Activated T-helper 1 cell treated with Interleukin-2 at 50 U/mL for 16 hours (primary cell): ENCODE measurements at places on chromosomes 3 and 15.

DNA sequence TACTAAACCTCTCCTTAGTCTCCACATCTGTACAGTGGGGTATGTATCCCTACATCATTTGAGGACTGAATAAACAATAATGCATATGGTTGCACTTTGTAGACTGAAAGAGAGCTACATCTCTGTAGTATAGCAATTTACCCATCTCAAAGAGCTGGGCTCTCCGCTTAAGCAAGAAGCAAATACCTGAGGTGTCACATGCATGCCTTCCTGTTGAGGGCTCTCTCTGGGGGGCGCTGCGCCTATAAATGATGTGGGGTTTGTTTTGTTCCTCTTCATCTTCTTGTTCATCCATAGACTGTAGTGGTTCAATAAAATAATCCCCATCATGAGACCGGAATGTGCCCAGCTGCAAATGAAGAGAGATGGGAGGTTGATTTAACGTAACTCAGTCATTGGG is 6.8 kb downstream of the ADAMTS9 start:
- no peak for DNase-seq

DNA sequence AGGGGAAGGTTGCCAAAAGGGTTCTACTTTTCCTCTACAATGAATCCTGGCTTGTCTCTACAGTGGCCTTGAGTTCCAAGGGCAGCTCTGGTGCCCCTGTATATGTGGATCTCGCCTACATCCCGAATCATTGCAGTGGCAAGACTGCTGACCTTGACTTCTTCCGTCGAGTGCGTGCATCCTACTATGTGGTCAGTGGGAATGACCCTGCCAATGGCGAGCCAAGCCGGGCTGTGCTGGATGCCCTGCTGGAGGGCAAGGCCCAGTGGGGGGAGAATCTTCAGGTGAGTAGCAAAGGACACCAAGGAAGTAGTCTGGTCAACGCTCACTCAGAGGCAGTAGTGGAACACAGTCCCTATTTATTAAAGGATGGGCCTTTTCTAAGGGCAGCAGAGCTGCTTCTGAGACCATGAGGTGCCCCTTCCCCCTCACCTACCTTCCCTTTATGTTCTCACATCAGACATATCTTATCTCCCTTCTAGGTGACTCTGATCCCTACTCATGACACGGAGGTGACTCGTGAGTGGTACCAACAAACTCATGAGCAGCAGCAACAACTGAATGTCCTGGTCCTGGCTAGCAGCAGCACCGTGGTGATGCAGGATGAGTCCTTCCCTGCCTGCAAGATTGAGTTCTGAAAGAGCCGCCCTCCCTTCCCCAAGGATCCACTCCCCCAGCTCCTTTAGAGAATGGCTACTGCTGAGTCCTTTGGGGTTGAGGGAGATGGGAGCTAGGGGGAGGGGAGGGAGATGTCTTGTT is 12.4 kb downstream of the MAP1A start:
- DNase-seq: no peak

DNA sequence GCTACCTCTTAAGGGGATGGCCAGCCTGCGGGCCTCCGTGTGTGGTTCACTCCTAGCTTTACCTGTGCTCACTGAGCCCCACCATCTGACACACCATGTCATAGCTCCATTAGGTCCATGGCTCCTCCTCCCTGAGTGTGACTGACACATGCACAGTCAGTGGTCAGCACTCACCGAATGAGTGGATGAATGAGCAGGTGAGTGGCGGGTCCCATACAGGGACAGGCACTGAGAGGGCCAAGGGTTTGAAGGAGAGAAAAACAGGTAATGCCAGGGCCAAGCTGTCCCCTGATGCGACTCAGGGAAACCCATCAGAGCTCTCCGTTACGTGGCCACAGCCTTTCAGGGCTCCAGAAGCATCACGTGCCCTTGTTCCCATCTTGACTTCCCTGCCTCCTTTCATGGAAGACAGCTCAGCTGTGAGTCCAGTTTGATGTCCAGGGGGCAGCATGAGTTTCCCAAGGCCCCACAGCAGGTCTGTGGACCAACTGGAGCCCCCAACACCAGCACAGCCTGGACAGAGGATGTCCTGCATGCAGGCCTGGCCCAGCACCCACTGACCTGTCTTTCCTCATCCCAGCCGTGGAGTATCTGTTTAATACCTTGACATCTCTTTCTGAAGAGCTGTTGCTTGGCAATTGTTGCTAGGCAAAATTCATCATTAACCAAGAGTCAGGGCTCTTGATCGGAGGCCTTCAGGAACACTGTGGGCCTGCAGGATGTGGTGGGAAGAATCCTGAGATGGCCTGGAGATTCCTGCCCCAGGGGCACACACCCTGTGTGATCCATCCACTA is 84.4 kb downstream of the PLXNA1 start:
- DNase-seq: no peak

- no peak for DNase-seq
Measured at GRCh38 chr15:82552861-82553260, 12.6 kb upstream of the RPS17 start.

DNA sequence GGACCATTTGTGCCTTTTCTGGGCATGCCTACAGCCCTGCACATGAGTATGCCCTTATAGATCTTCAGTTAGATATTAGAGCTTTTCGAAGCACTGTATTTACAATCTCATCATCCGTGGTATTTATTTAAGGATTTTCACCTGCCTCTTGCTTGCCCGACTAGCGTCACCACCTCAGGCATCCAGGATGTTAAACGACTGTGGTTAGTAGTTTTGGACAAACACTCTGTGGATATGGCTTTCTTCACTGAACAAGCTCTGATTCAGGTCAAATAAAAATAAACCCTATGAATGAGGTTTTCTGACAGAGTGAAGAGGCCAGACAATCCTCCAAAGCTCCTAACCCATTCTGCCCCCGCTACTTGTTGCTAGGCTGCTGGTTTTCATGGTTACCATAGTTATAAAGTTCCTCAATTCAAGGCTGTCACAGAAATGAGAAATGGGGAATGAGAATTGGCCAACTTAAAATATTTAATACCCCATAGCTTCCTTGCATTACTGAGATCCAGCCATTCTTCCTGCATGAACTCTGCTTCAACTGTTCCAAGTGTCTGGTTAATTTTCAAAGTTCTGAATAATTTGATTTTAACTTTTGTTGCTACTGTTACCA is 440.1 kb downstream of the GABRG3 start:
- DNase-seq: no peak

DNA sequence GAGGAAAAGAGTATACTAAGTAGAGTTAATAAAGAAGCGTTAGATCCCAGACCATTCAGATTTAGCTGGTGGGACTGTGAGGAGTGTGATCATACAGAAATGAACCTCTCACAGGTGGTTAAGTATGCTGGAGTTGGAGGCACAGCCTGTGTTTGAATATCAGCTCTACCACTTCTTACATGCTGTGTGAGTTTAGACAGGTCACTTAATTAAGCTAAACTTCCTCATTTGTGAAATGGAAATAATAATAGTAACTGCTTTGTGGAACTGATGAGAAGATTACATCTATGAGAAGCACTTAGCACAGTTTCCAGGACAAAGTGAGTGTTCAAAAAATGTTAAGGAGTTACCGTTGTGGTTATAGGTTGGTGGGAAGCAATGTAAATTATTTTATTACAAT is 8.4 kb downstream of the ACP3 start:
- DNase-seq: no peak

- DNase-seq: no peak
Measured at GRCh38 chr15:36519067-36519466, 60.4 kb upstream of the CDIN1 start.

DNA sequence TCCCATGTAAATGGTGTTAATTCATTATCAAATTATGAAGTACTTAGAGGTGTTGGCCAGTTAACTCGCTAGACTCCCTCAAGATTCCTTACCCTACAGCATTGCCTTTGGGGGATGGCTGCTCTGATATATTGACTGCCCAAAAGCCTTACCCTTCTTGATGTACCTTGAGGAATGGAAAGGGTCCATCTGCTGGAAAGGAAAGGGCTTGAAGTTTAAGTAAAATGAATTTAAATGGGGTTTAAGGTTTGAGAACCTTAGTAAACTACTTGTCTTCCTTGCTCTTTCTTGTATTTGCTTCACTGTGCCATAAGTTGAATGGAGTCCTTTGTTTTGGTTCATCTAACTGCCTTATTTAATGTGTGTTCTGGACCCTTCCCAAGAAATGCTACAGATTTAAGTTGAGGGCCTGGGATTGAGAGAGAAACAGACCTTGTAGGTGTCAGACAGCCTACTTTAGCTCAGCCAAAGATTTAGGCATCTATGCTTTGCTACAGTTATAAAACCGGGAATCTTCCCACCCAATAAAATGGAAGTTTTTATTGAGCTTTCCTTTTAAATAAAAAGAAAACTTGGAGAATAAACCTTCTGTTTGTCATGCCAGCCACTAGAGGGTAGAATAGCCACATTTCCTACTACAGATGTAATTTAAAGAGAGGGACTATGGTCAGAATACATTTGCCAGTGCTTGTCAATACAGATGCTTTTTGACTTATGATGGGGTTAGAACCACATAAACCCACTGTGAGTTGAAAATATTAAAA is 25.3 kb downstream of the CMSS1 start:
- no peak for DNase-seq

DNA sequence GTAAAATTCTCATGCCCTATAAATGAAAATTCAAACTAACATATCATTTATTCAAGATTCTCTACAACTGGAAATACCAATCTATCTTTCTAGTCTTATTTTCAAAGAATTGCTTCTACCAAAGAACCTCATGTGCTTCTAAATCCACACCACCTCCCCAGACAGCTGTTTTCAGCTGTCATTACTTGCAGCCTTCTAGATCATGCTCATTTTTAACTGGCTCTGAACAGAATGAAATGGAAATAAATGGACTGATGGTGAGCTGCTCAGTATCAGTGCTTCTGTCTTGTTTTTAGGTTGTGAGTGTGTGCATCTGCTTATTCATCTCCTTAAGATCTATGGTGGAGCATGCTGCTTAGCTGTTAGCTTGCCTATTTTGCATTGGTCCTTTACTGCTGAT is 29.4 kb downstream of the GOLGB1 start:
- DNase-seq: no peak

DNA sequence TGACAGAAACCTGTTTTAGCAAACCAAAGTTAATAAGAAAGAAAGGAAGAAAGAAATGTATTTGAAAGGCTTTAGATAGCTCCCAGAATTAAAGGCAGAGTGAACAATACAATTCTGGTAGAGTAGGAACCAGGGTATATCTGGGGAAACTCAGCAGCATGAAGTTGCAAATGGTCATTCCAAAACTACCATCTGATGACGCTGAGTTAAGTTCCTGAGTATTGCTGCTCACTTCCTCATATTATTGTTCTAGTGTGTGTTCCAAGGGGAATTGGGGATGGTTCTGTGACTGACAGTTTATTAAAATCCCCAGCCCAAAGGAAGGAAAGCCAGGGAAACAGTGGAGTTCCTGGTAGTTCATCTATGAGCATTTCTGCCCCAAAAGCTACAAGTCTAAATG is 88.3 kb upstream of the FRMD4B start:
- DNase-seq: no peak

- no peak for DNase-seq
Measured at GRCh38 chr3:57006179-57006657, 54.2 kb upstream of the SPATA12 start.

- DNase-seq: no peak
Measured at GRCh38 chr3:83496462-83496861, 1462.3 kb upstream of the CADM2 start.

DNA sequence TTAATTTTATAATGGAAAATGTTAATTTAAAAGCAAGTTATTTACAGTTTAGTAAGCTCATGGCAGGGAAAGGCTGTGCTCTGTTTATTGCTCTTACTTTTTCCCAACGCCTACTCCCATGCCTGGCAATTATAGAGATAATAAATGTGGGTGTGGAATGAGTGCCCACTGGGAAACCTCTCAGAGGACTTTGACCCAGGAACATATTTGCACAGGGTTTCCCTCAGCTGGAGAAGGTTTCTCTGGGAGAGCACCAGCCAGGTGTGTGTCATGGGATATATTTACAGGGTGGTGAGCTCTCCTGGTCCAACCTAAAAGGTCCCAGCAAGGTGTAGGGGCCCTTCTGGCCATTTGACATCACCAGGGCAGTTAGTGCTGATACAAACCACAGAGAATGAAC is 27.9 kb downstream of the ZNF710 start:
- no peak for DNase-seq
